RWPE1 (cell line): ENCODE measurements at places on chromosomes 4 and X.
A peak's percentile ranks its signal among the peaks of the same experiment; 100 is the strongest.

DNA sequence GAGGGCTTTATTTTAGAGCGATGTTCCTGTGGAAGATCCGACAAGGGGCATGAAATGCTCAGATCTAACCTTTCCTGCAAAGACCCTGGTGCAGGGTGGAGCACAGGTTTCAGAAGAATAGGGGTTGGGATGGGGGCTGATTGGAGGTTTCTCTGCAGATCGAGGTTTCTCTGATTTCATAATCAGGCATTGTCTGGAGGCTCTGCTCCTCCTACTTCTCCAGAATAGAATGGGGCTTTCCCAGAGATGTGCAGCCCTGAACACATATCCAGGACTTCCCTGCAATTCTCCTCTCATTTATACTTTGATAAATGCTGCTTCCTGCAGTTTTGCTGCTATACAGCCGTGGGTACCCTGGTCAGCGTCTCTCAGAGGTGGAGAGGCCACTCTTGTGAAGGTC is 397.6 kb upstream of the BOD1L1 start:
- no peak for DNase-seq

DNA sequence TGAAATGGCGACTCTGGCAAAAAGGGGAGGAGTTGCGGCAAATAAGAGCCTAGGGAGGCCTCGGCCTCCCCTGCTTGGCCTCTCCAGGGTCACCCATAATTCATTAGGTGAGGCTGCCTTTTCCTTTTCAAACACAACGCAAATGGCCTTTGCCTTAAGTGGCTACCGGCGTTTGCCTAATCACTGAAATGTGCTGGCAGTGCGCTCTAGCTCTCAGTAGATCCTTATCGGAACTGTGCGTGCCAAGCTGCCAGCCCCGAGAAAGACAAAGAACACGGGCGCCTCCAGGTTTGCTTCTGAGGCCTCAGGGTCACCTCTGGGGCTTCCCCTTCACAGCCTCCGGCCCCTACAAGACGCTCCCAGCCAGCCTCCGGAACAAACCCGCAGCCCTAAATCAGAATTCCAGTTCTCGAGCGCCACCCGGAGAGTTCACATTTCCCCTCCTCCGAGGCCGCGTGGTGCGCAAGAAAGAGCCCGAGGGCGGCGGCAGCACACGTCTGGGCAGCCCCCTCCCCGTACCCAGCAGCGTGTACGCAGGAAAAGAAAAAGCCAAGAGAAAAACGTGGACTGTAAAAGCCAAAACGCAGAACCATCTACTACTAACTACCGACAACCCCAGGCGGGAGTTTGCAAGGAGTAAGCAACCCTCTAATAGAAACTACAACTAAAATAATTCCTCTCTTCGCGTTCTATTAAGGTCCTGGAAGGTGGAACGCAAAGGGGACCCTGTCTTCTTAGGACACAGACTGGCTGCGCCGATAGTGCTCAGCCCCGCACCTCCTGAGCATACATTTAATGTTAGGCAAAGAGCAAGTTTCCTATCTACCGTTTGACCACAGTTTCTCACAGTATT is 76.5 kb upstream of the BCOR start:
- no peak for DNase-seq

GRCh38 chr4:7521666-7522065 is 86.9 kb upstream of the PSAPL1 start:
- no peak for DNase-seq

GRCh38 chr4:22616516-22616915 is 76.2 kb upstream of the GBA3 start:
- DNase-seq, result no peak

DNA sequence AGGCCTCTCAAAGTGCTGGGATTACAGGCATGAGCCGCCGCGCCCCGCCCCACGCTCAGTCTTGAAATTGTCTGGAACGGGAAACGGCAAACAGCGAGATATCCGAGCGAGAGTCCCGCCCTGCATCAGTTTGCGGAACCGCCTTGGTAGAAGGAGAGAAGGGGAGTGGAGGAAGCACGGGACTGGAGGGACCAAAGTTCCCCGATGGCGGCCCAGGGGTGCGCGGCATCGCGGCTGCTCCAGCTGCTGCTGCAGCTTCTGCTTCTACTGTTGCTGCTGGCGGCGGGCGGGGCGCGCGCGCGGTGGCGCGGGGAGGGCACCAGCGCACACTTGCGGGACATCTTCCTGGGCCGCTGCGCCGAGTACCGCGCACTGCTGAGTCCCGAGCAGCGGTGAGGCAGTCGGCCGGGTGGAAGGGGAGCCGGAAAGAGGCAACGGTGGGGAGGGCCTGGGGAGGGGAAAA is at the start of gene BST1:
Gene BST1, plus strand, starts transcription at position 125 of the 463 bp plus-strand sequence. Its CDS starts 80 bp downstream, at position 205.
- no peak for DNase-seq

DNA sequence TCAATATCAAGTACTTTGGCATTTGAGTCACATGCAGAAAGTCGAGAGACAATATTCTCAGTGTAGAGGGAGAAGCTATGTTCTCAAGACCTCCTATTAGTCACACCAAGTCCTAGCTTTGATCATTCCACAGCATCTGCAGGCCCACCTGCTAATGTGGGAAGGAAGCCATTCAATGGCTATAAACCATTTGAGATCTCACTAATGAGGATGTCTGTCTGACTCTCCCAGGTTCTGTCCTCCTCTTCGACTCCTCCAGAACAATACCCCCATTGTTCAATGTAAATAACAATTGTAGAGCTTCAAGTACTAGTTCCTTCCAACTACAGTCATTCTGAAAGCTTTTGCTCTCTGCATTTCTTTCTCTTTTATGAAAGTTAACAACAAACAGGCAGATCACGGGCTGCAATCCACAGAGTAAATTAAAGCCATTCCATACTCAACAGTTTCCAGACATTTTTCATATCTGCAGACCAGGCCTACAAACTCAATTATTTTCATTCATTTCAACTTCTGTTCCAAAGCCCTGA is 140.2 kb upstream of the EDNRA start:
- DNase-seq, result no peak

DNA sequence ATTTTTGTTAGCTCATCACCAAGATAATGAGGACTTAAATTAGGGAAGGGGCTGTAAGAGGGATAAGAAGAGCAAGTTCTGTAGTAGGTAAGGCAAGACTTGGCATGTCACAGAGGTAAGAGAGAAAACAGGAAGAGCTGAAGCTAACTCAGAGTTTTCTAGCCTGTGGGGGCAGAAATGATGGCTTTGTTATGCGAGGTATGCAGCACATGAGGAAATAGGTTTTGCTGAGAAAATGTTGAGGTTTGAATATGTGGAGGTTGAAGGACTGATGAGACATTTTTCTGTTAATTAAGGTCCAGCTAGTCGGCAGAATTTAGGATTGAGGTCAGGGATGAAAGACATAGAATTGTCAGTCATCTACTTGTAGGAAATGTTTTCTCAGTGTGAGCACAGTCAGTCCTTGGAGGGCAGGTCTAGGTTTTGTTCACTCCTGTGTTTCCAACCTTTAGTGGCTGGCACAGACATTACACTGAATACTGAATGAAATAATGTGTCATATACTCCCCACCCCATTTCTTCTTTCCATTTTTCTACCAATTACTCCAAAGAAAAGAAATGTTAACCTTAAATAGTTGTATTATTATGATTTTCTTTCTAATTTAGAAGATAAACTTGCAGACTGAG is 154.0 kb upstream of the AADAT start:
- DNase-seq, result peak; percentile 24

DNA sequence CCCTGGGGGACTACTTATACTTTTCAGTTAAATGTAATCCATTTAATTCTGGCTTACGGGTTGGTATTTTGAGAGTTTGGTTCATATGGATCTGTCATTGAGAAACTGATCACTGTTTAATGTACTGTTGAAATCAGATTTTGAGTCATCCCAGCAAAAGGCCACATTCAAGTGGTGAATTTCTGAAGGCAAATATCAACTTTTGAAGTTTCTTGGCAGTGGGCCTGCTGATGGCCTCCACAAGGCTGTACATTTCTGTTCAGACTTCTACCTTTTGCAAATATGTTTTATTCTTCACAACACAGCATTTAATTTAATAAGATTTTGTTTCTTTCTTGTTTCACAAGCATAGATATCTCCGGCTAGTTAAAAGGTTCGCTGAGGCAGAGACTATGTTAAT is 138.7 kb downstream of the PDGFC start:
- DNase-seq, result no peak

DNA sequence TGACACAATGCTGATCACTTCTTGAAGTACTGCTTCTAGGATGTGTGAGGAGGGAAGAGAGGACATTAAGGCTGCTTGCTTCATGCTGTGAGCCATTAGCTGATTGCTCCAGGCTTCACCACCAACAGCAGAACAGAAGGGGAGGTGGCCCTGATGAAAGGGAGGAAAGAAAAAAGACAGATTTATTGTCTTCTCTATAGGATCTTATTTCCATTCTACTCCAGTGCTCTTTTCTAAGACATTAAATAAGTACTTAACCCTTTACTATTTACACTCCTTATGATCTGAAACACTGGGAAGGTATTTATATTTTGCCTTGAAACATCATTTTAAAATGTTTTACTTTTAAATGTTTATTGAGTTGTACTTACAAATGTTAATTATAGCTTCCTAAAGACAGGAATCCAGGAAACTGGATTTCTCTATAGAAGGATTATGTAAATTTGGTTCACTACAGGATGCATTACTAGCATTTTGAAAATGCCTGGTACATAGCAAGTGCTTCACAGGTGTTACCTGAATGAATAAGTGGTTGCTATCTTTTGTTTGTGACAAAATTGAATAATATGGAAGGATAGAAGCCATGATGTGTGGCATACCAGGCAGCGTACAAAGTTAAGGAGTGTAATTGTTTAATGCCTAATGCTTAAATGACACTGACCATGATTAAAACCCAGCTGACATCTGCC is 680.9 kb upstream of the ATOH1 start:
- DNase-seq, result no peak

DNA sequence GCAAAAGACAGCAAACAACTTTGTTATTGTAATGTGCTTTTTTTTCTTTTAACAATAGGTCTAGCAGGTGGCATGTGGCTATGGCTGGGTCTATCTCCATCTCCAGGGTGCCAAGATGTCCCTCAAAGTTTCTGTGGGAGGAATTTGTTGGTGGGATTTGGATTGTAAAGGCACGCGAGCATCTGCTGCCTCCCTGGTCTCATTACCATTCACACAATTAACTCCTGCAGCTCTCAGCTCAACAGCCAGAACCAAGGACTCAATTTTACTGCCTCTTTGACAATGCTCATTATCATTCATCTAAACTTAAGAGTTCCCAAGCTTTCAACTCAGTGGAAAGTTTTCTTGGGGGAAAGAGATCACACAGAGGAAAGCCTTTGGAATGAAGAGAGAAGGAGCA is 10.9 kb upstream of the PCDH18 start:
- no peak for DNase-seq

GRCh38 chr4:133524369-133524768 is 375.3 kb downstream of the PCDH10 start:
- DNase-seq, result no peak
